GM12891 (cell line): ENCODE measurements at places on chromosomes 12 and 14.

GRCh38 chr14:30657606-30658163, 35.6 kb downstream of the SCFD1 start:
- no peak for DNase-seq

- no peak for DNase-seq
Observed at GRCh38 chr12:19070341-19070740, 59.2 kb upstream of the PLEKHA5 start.

DNA sequence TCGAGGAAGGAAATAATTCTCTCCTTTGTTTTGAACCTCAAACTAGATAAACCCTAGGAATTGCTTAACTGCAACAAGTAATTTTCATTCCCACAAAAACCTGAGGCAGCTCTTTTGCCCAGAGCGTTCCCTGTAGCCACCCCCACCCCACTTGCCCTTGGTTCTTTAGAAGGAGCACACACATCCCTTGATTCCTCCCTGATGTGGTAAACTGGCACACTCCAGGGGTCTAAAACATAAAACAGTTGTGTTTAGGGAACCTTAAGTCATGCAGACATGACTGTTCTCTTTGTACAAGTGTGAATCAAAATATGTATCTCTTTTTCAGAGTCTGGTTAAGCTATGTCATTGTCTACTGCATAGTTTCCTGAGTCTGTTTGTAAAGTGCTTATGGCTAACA, 14.0 kb downstream of the MAPK1IP1L start:
- DNase-seq, result no peak

DNA sequence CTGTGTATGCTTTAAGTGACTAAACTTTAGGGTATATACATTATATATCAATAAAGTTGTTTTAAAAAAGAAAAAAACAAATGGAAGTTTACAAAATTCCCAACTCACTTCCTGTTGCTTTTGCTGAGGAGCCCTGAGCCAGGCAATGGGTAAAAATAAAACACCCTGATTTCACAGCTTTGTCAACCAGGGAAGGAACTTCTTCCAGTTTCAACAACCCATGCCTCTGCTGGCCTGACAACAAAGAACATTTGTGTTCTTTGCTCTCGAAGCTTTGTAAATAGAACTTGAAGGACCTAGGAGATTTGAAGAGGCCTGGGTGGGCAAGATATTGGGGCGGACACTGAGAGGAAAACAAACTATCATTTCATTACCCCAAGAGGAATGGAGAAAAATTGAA, 141.2 kb upstream of the NOS1 start:
- no peak for DNase-seq

DNA sequence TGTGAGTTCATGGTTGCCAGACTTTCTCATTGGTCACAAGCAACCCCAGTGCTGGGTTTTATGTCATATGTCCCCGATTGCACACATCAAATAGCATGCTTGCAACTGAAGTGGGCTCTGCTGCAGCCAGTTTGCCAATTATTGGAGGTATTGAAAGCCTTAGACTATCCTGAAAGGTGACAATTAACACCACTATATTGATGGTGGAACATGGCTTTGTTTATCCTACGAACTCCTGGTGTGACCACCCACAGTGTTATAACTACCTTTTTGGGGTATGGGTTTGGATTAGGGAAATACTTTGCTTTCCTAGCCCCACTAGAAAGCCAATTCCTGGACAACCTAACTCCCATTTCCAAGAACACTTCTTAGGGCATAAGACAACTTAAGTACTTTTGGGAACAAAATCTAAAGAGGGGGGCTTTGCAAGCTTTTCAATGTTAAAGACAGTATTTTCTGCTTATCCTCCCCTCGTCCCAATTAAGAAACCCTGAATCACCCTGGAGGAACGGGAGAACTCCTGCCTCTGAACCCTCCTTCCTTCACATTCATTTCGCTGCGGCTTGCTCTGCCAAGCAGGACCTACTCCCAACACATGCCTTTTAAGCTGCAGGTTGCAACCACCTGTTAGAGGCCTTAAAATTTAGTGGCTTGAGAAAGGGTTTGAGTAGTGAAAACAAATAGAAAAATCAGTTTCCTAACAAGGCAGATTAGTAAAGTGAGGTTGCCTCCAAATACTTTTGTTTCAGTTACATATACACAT, 80.3 kb upstream of the RBM19 start:
- DNase-seq, result no peak

GRCh38 chr12:90652280-90652679, 302.7 kb downstream of the CCER1 start:
- DNase-seq, result no peak

GRCh38 chr12:68890701-68891113, 42.3 kb downstream of the CPM start:
- DNase-seq, result no peak

GRCh38 chr14:30608533-30609006, 13.5 kb upstream of the SCFD1 start:
- no peak for DNase-seq

DNA sequence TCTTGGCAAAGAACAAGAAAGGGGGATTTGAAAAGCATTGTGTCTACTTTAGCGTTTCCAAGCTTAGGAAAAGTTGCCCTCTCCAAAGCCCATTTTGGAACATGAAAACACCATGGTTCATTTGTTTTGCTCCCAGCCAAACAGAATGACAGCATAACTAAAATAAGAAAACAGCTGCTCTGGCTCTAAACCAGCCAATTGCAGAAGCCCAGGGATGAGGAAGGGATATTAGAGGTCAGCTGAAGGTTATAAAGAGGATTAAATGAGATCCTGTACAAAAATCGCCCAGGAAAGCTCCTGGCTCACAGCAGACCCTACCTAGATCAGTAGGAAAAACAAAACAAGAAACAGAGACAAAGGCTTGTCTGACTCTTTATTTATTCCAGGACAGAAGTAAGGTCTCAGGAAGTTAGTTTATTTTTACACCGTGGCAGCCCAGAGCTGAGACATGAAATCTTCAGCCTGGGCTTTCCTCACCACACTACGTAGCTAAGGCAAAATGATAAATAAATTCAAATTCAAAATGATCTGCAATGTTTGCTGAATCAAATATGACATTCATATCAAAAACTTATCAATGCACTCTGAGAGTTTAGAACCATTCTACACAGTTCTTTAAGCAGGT, 25.9 kb downstream of the SPX start:
- DNase-seq, result no peak

GRCh38 chr12:26047401-26048226, 77.2 kb downstream of the BHLHE41 start:
- no peak for DNase-seq
